Femur (tissue), 1 donor: ENCODE measurements at places on chromosomes 2 and 18.

- DNase-seq: no peak
These were observed 260.5 kb upstream of the MYT1L start for GRCh38 chr2:2591542-2591940.

DNA sequence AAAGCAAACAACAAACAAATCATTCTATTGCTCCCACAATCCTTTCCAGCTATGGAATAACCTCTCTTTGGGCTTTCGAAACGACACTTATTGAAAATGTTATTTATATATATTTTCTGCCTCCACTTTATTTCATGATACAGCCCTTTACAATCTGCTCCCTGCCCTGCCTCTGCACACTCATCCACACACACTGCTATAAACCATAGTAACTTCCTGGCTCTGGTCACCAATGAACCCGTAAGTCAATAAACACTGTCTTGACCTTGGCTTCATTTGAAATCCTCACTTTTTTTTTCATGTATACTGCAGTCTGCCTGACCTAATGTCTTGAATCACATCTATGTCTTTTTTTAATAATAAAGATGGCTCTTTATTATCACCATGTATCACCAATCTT lies 161.5 kb downstream of the SLC39A10 start:
- no peak for DNase-seq

DNA sequence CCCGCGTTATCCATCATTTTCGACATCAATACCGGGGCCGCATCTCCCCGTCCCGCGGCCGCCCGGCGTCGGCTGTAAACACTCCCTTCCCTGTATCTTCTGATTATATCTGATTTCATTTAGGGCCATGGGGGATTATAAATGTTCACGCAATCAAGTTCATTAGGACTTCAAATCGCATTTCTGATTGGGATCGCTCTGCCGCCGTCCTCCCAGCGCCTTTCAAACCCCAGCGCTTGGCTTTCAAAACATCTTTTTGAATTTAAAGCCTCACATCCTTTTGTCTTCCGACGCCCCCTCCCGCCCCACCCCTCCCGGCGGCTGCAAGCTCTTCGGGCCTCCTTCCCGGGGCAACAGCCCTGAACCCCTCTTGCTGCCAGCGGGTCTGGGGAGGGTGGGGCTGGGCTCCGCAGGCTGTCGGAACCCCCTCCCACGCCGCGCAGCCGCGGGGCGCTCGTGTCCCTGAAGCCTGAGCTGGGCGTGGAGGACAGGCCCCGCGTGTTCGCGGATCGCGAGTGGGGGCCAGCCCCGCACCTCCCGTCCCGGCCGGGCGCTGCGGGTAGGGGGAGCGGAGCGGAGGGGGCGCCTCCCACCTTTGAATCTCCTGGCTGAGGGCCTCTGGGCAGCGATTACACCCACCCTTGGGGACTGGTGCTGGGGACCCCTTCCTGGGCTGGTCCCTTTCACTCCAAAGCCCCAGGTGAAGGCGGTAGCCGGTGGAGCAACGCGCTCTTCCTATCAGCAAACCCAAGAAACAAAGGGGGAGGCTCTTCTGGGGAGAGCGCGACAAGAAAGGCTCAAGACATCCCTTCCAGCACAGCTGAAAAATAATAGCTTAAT lies 11.3 kb upstream of the GBX2 start:
- DNase-seq: no peak

- no peak for DNase-seq
These were observed 1068.8 kb downstream of the LRP1B start for GRCh38 chr2:141062031-141062430.

- no peak for DNase-seq
These were observed 83.5 kb upstream of the STPG4 start for GRCh38 chr2:47238638-47239037.

DNA sequence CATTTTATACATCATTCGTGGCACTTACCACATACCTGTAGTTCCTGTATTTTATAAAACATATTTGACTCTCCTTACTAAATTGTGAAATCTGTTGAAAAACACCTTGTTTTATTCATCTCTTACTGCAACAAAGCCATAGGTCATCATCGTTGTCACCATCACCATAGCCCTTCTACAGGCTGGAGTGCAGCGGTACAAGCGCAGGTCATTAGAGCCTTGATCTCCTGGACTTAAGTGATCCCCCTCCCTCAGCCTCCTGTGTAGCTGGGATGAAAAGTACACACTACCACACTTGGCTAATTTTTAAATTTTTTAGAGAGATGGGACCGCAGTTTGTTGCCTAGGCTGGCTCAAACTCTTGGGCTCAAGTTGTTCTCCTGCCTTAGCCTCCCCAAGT lies 184.2 kb downstream of the PHLPP1 start:
- DNase-seq: no peak

GRCh38 chr2:118847762-118848172 lies 319 bp upstream of the EN1 start:
- peak; percentile 88 for DNase-seq

GRCh38 chr2:40488927-40489677 lies 37.2 kb upstream of the SLC8A1 start:
- DNase-seq: no peak

DNA sequence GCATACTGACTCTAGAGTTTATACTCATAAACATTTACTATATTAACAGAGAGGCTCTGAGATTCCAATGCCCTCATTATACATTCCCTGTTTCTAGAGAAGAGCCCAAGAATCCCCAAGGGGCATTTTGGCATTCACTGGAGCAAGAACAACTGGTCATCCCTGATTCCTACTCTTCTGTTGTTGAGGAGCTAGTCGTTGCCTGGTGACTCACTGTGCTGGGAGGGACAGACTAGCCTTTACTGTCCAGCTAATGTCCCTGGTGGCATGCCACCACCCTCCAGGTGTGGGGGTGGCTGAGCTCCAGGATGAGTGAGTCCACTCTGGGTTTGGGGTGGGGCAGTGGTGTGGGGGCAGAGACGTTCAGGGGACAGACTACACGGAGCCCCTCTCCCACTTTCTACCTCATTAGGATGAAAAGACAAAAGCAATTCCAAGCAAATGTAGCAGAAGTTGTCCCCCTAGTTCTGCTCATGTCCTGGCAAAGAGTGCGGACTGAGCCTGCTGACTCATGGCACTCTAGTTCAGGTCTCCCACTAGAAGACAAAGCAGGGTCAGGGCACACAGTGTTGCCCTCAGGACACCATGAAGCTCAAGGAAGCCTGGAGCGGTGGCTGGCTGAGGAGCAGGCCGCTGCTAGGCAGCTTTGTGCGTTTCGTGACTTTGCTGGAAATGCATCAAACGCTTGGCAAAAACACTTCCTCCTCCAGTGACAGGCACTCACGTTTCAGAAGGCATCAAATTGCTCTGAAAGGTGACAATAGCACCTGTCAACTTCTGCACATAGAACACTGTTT lies 49.4 kb downstream of the RHOB start:
- DNase-seq: no peak

DNA sequence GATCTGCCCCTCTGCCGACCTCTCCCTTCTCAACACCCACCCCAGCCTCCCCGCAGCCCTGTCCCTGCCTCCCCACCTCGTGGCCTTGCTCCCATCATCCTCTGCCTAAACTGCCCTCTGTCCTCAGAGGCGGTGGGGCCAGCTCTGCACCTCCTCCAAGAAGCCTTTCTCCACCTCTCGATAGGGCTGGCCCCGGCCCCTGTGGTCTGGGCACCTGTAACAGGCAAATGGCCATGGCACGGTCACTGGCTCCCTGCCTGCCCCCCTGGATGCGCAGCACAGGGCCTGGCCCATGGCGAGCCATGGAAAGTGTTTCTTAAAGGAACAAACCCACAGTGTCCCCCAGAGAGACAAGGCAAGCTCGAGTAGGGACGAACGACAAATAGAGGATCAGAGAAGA lies 42.0 kb downstream of the MYO7B start:
- peak; percentile 10 for DNase-seq

GRCh38 chr18:23178661-23179081 lies 43.4 kb downstream of the CABLES1 start:
- DNase-seq: no peak

- DNase-seq: no peak
These were observed 311.9 kb upstream of the RAB6C start for GRCh38 chr2:129667577-129667976.

DNA sequence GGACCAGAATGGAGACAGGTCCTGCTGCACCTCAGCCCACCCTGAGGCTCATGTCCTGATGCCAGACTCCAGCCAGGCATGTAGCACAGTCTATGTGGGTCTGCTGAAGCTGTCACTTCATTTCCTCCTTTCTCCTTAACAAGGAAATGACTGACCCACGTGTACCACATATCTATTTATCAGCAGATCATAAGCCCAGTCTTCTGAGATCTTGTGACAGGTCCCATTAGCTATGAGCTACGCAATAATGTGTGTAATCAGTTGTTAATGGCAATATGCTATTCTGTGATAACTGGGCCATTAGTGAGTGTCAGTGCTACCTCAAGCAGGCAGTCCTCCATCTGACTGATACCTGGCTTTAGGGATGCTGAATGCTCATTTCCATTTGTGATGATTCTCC lies 615.3 kb downstream of the BCL11A start:
- DNase-seq: no peak

- DNase-seq: peak; percentile 44
These were observed 624 bp upstream of the MAP4K3 start for GRCh38 chr2:39437522-39438296.

- no peak for DNase-seq
These were observed 1441.9 kb upstream of the ZEB2 start for GRCh38 chr2:145961846-145962245.

DNA sequence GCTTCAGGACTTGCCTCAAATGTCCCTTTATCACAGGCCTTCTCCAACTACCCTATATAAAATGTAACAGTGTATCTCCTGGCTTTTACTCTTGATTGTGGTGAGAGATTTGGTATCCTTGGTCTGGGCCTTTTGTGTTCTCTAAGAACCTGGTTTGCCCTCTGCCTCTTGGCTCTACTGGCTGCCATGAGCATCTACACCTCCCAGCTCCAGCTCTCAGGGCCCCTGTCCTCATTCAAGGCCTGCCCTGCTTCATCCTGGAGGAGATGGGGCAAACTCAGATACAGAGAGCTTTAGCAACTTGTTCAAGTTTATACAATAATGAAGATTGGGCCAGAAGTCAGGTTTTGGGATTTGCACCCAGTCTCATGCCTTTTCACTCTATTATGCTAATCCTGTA lies 45.0 kb downstream of the QPCT start:
- no peak for DNase-seq

- DNase-seq: no peak
These were observed 270.5 kb downstream of the ACTR3 start for GRCh38 chr2:114160263-114160981.

- DNase-seq: no peak
These were observed 389.7 kb downstream of the TXNL1 start for GRCh38 chr18:56248610-56249235.

GRCh38 chr2:103361712-103362111 lies 599.9 kb downstream of the TMEM182 start:
- no peak for DNase-seq

DNA sequence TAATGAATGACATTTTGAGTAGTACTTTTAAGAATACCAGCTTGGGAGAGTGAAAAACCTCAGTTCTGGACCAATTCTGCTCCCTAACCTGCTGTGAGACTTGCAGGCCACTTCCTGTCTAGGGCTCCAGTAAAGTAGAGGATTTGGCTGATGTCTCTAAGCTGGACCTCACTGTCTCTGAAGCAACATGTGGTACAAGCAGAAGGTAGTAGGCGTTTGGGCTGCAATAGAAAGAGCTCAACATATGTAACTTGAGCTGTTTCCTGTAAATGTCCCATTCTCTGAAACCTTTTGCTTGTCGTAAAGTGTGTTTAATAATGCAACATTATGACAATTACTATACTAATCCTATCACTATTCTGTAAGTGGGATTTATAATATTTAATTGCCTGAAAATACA lies 213.1 kb downstream of the MYO3B start:
- no peak for DNase-seq

DNA sequence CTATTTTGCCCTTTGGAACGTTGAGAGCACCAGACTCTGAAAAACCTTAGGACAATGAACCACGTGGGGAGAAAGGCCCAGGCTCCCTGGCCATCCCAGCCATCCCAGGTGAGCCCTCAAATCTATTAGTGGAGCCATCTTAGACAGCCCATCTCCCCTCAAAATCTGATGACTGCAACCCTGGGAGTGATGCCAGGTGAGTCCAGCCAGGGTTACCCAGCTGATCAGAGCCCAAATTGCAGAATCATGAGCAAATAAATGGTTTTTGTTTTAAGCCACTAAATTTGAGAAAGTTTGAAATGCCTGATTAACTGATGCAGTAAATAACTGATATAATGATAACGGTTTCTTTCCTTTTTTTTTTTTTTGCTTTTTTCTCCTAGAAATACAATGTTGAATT lies 242.4 kb downstream of the GCA start:
- no peak for DNase-seq

DNA sequence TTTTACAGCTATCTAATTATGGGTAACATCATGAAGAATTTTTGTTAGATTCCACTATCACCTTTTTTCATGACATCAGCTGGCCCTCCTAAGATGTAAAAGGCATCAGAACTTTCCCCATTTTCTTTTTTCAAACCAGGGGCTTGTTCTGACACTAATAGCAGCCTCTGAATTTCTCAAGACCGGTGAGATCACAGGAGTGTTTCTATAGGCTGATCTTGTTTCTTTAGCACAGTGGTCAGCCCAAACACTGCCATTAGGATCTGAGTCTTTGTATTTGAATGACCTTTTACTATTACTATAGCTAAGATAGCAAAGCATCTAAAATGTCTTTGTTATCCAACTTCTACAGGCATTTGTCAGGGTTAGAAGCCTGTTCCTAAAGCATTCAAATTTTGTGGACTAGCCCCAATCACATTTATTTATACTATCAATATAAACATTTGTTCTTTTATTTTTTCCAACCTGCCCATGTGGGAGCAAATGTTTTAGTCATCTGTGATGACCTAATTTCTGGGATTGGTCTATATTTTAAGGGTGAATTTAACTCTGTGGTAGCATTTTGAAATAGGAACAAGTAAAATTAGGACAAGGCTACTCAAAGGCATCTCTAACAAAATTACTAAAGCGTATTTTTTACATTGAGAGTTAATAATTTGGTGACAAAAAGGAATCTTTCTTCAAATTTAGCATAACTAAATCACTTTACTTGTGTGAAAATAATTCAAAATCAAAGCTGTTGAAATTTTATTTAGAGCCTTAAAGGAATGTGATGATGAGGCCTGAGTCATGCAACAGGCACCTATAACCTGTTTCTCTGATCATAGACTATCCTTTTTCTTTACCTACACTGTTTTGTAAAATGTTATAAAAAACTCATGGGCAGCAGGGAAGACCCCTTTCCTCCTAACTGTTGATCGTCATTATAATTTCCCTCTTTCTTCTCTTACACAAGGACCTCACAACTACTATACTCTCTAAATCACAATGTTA lies 39.3 kb downstream of the ZAP70 start:
- DNase-seq: no peak
